Lung (tissue), 17 donors: ENCODE measurements at places on chromosomes 6 and 20.
A peak's percentile ranks its signal among the peaks of the same experiment; 100 is the strongest.

DNA sequence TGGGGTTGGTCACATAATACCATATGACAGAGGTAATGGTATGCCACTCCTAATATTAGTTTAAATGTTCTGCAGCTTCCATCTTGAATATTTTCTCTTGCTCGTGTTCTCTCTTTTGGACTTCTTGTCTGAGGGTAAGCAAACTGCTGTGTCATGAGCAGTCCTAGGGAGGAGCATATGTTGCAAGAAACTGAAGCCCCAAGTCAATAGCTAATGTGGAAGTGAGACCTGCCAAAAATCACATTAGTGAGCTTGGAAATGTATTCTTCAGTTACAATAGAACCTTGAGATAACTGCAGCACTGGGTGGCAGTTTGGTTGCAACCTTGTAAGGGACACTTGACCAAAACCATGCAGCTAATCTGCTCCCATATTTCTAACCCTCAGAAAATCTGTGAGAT is 178.2 kb upstream of the IMPG1 start:
- DNase-seq = no peak

DNA sequence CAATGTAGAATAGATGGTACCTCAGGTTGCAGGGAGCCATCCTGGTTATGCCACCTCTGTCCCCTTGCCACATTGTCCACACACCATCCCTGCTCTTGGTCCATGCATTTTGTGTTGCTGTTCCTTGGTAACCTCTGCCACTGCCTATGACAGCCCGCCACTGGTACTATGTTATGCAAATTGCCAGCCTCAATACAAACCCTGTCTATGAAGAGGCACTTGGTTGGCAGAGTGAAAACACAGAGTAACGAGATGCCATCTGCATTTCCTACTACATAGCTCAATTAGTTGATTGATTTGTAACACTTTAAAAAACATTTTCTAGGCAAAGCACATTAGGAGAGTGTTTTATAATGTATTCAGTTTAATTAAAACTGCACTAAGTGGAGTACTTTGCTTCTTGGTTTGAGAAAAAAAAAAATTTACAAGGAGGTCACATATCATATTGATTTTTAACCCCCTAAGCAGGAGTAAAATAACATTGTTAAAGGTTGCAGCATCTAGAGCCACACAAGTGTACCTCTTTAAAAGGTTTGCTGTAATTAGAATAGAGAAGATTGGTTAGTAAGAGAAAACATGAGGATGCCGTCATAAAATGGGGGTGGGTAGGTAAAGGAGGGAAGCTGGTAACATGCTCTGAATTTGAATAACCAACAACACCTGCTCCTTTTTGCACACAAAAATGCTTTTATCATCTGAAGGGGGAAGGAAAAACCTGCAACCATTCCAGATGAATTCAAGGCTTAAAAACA is 817.1 kb downstream of the KIF16B start:
- no peak for DNase-seq

- DNase-seq = no peak
Observed at GRCh38 chr20:24776755-24777271, 172.3 kb upstream of the CST7 start.

DNA sequence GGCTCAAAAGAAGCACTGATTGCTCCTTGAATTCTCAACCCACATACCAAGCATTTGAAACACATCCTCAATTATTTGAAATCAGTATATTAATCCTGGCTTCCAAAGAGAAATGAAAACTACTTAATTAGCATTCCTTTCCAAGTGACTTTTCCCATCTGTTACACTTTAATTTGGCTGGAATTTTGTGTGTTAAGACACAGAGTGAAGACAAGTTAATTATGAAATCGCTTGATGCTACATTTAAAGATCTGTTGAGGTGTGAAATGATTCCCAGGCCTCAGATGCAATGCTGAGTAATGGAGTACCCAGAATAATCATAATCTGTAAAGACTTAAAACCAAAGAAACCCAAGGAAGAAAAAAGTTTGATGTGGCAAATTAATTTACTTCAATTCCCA is 241.4 kb downstream of the ADGB start:
- no peak for DNase-seq

DNA sequence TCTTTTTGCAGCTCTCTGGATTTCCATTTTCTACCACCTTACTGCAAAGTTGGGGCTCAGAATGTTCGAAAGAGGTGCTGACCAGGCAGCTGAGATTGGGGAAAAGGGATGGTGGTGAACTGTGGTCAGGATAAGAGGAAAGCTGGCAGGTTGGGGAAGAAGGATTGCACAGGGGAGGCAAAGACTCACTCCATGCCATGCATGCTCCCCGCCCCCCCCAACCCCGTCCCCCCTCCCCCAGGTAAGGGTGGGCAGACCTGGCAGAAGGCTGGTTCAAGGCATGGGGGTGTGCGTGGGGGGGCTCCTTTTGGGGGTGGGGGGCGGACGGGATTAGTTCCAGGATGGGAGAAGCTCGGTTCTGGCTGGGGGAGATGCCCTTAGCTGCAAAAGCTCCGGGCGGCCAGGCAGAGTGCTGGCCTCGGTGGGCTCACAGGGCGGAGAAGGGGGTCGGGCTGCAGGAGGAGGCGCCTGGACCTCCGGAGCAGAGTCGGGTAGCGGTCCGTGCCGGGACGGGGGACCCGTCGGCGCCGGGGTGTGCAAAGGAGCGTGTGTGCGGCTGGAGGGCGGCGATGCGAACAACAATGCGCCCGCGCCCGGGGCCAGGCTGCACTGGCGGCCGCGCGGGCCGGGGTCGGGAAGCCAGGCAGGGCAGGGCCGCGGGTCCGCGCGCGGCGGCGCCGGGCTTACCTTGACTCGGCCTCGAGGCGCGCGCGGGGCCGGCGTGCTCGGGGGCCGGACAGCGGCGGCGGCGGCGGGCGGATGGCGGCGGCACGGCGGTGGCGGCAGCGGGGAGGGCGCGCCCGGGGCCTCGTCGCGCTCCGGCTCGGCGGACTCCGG is 880 bp downstream of the ADNP start:
- DNase-seq = no peak

DNA sequence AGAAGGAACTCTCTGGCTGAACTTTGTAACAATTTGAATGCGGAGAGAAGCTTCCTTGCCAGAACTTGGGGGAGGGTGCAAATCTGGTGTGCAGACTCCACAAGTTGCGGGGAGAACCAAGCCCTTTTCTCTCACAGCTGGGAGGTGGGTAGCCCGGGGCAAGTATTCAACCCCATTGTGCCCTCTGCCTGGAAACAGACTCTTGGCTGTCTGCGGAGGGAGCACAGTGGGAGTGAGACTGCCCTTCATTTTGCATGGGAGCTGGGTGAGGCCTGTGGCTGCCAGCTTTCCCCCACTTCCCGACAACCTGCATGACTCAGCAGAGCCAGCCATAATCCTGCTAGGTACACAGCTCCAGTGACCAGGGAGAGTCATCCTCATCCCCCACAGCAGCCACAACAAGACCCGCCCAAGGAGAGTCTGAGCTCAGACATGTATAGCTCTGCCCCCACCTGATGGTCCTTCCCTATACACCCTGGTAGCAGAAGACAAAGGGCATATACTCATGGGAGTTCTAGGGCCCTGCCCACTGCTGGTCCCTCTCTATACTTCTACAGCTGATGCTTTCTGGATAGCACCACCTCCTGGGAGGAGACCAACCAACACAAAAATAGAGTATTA is 29.4 kb upstream of the TPD52L1 start:
- DNase-seq = no peak

GRCh38 chr6:68875403-68875802 is 240.3 kb downstream of the ADGRB3 start:
- DNase-seq = no peak

- DNase-seq = peak; percentile 17
Observed at GRCh38 chr6:12637960-12638641, 78.5 kb upstream of the PHACTR1 start.

- DNase-seq = no peak
Observed at GRCh38 chr20:37991908-37992307, 41.3 kb downstream of the TTI1 start.

- DNase-seq = no peak
Observed at GRCh38 chr6:137414599-137414998, 79.6 kb downstream of the OLIG3 start.

GRCh38 chr6:6775074-6775473 is 186.6 kb downstream of the LY86 start:
- no peak for DNase-seq

DNA sequence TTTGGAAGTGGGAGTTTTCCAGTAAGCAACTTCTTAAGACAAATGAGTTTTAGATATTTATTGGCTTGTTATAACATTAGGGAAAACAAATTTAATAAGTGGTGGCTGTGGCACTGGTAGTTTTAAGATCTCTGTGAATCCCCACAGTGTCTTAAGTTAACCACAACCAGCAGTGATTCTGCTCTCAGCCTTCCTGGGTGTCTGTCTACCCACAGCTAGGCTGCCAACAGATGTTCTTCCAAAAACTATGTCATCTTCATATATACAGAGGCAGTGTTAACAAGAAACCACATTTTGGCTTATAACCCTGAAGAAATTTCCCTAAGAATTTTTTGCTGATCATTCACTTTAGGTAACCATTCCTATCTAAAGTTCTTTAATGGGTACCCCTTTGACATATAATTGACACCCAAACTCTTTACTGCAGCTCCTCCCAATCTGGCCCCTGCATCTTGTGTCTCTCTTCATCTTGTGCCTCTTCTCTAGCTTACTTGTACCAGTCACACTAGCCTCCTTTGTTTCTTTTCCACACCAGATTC is 52.7 kb downstream of the TOP1 start:
- no peak for DNase-seq
